ENCODE measurements at places on chromosomes 11 and 22.

DNA sequence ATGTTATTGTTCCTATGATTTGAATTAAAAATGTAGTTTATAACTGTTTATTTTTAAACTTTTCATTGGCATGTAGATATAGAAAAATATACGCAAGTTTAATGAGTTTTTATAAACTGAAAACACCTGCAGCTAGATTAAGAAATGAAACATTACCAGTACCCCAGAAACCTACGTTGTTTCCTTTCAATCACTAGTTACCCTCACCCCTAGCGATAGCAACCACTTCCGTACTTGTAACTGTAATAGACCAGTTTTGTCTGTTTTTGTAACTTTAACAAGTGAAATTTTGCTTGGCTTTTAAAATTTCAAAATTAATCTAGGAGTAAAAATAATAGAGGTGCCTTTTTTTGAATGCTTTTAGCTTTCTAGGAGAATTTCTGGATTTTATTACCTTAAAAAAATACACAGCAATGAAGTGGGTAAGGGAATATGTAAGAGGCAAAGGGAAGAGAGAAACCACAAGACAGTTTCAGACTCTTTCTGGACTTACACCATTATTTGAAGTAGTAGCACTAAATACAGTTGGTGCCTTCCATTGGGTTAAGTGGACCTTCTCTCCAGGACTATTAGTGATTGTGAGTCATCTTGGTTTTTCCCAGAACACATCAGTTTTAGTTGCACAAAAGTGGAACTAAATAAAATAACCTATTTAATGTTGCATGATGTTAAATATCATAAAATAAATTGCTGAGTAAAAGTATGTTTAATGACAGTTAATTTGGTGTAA is 18.7 kb upstream of the NAT10 start:
- DNase-seq = no peak

DNA sequence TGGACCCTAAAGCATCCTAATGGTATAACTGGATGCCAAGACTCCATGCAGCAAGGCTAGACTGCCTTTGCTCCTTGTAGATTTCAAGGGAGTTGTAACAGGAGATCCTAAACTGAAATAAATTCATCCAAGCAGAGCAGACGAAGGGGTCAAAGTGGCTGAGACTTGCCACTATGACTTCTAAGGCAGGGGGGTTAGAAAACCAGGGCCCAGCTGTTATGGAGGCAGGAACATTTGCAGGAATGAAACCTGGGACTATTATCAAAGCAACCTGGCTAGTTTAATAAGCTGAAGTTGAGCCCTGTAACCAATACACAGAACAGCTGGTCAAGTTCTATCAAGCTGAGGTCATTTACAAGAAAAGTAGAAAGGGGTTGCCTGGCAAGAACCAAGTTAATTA is 122.2 kb upstream of the TRPC6 start:
- no peak for DNase-seq

DNA sequence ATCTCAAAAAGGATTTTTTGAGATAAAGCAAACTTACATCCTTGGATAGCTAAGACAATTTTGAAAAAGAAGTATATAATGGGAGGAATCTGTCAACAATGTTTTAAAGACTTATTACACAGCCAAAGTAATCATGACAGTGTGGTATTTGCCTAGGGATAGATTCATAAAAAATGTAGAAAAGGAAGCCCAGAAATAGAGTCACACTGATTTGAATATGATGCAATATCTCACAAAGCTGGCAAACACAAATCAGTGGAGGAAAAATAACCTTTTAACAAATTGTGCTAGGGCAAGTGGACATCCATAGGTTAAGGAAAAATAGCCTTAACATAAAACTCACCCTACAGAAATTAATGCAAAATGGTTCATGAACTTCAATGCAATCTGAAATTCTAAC is 6.0 kb downstream of the XKR3 start:
- DNase-seq = no peak

DNA sequence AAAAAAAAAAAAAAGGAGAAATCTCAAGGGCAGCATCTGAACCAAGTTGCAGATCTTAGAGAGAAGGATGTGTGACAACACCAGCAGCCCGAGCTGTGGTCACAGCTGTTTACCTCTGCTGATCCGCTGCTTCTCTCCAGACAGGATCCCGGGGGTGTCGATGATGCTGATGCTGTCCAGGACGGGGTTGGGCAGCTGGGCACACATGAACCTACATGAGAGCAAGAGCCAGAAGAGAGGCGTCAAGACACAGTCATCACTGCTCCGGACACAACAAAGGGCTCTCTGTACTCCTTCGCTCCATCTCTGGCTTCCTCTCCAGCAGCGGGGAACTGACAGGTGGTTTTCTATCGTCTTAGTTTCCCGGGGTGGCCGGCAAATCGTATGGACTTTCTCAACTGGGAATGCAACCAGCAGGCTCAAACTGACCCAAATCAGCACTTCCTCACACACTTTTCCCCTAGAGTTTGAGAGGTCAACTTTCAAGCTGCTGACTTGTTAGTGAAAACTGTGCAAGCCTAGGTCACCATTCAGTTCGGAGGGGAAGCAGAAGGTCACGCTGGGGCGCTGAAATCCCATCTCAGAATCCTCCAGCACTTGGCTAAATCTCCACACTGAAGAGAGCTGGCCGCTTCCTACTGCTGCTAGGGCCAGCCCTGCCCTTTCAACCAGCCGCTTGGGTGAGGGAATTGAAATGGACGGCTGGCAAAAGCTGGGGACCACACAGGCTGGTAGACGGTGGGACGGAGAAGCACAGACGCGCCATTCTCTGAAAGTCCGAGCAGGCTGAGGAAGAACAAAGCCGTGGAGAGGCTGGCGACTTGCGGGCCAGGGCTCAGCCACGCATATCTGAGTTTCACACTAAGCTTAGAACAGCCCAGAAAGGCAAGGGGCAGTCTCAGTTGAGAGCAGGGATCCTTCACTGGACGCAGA is 3.8 kb downstream of the EHD1 start:
- DNase-seq = no peak

DNA sequence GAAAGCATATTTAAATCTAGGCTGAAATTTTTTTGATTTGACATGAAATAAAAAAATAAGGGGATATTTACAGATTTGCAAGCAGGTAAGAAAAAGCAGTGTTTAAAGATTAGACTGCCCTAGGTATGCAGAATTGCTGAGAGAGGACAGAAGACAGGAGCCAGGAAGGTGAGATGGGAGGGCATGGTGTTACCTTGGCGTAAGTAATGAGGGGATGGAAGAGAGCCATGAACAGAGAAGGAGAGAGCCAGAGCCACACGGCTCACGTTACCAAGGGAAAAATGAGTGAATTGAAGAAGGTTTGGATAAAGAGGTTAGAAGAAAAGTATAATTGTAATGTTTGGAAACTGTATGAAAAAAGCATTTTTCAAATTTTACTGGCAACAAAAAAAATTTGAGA is 904.3 kb downstream of the OPCML start:
- DNase-seq = no peak

DNA sequence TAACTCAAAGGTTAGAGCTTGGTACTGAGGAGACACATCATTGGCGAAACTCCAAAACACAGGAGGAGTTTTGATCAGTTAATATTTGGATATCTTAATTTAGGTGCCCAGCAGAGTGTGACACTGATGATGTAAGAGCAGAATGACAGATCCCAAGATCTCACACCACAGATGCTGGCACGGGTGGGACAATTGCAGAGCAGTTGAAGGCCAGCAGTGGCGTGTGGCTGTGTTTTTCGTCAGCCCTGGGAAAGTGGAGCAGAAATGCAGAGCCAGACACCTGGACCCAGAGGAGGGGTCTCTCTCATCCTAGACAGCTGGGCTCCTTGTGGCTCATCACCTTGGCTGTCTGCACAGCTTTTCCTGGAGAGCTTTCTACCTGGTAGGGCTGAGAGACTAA is 59.7 kb upstream of the CTTN start:
- no peak for DNase-seq

GRCh38 chr11:85821636-85822035 is 10.7 kb upstream of the SYTL2 start:
- no peak for DNase-seq

- DNase-seq = no peak
Measured at GRCh38 chr11:37951996-37952395, 1354.0 kb upstream of the RAG2 start.

- no peak for DNase-seq
Measured at GRCh38 chr22:20576445-20576816, 69.0 kb downstream of the MED15 start.

GRCh38 chr22:20009582-20010306 is 6.9 kb downstream of the ARVCF start:
- DNase-seq = no peak

DNA sequence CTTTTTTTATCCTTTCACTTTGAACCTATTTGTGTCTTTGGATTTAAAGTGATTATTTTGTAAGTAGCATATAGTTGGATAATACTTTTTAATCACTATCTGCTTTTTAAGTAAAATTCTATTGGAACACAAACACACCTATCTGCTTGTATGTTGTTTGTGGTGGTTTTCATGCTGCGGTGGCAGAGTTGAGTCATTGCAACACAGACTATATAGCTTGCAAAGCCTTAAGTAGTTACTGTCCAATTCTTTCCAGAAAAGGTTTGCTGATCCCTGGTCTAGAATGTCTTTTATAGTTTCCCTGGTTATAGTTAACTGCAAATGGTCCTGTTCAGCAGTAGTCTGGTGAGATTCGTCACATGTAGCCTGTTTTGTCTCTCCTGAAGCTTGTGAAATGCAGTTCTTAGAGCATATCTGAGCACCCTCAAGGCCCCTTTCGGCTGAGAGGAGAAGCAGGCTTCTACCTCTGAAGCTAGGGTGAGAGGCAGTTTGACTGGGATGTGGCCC is 21.5 kb downstream of the SHANK3 start:
- no peak for DNase-seq

DNA sequence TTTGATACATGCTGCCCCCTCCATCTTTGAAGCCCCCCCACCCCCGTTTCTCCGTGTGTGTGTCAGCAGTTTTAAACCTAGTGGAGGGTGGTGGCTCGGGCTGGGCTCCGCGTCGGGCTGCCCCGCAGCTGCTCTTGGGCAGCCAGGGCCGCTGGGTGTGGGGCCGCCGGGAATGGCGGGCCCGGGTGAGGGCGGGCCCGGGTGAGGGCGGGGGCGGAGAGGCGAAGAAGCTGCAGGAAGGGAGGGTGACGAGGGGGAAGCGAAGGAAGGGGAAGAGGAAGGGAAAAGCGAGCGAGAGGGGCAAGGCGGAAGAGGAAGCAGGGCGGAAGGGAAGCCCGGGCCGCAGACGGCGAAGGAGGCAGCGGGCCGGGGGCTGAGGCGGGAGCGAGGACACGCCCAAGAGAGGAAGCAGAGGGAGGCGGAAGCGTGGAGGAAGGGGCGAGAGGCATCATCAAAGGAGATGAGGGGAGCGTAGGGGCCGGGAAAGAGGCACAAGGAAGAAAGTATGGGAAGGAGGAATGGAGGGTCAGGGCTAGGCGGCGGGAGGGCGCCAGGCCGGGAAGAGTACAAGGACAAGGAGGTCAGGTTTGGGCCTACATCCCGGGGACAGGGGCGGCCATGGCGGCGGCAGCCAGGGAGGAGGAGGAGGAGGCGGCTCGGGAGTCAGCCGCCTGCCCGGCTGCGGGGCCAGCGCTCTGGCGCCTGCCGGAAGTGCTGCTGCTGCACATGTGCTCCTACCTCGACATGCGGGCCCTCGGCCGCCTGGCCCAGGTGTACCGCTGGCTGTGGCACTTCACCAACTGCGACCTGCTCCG is 82.4 kb downstream of the BCR start:
- DNase-seq = no peak

DNA sequence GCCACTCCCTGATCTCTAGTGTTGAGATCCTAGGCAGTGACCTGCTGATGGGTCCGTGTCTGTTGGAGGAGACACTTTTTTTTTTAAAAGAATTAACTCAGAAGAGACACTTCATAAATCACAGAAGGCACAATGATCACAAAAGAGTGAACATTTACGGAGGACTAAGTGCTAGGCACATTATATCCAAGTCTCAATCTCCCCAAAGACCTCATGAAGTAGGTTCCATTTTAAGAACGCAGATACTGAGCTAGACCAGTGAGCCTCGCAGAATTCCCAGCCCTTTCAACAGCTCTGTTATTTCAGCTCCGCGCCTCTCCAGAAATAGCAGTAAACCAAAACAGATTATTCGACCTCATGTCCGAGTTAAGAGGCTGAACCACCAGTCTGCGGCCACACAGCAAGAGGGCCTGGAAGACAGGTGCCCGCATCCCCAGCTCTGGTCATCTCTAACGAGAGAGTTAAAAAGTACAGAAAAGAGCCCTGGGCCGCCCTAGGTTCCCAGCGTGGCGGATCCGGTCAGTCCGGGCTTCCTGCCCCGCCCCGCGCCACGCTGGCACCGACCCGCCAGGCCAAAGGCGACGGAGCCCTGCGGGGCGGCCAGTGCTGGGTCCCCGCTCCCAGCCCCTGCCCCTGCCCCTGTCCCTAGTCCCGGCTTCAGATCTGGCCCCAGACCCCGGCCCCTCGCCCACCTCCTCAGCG is 612 bp downstream of the XBP1 start:
- no peak for DNase-seq

- DNase-seq = no peak
Measured at GRCh38 chr22:41240377-41241132, at the start of gene CHADL. Gene CHADL, minus strand, starts transcription at chr22:41240931. Its CDS starts 50 bp downstream, at chr22:41240881.

- DNase-seq = no peak
Measured at GRCh38 chr11:43920598-43921419, 21.6 kb upstream of the C11orf96 start.

- DNase-seq = no peak
Measured at GRCh38 chr11:72579816-72580641, 94.2 kb downstream of the PDE2A start.

- DNase-seq = no peak
Measured at GRCh38 chr11:29305456-29306232, 711.2 kb downstream of the KCNA4 start.

GRCh38 chr22:35633520-35633919 is 14.7 kb upstream of the APOL6 start:
- no peak for DNase-seq

GRCh38 chr22:30043161-30043560 is 37.1 kb upstream of the HORMAD2 start:
- DNase-seq = no peak

- no peak for DNase-seq
Measured at GRCh38 chr11:40139066-40139465, 1320.4 kb downstream of the LRRC4C start.

- DNase-seq = no peak
Measured at GRCh38 chr11:125128450-125128849, 17.0 kb upstream of the TMEM218 start.

- no peak for DNase-seq
Measured at GRCh38 chr11:47398011-47398410, 10.4 kb upstream of the SLC39A13 start.

GRCh38 chr22:20787746-20788626 is 14.1 kb downstream of the SERPIND1 start:
- DNase-seq = no peak

- DNase-seq = no peak
Measured at GRCh38 chr11:120179057-120179672, 31.7 kb upstream of the OAF start.

- DNase-seq = no peak
Measured at GRCh38 chr11:20203831-20204230, 43.6 kb upstream of the DBX1 start.

DNA sequence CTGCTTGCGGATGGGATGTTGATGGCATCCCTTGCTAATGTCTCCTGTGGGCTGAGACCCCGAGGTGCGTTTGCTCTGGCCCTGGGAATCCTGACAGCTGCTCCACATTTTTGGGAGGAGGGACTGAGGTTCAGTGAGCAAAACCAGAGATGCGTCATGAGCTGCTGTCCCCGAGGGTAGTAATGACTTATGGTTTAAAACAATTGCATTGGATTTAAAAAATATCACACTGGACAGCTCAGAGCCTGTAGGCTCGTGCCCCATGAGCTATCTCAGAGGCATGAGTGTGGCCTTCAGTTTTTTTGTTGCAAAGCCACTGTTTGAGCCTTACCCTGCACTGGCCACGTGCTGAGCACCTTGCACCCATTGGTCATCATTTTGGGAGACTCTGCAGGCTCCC is 20.9 kb upstream of the PARVG start:
- DNase-seq = no peak

All from stimulated activated CD8-positive, alpha-beta memory T cell treated with anti-CD3 and anti-CD28 coated beads, Interleukin-4, amount 100 ng/mL, for 1 hour (primary cell).